Activated CD4-positive, alpha-beta T cell treated with anti-CD3 and anti-CD28 coated beads, Interleukin-10, Interleukin-2, amounts not matched to agents 100 ng/mL and 50 ng/mL, durations not matched to agents 16 hours and 8 hours (primary cell): ENCODE measurements at places on chromosomes 2 and 18.
A peak's percentile ranks its signal among the peaks of the same experiment; 100 is the strongest.

GRCh38 chr2:65788556-65788955 lies 356.2 kb upstream of the SPRED2 start:
- no peak for DNase-seq

- no peak for DNase-seq
Measured at GRCh38 chr18:27901424-27902226, 275.3 kb downstream of the CDH2 start.

DNA sequence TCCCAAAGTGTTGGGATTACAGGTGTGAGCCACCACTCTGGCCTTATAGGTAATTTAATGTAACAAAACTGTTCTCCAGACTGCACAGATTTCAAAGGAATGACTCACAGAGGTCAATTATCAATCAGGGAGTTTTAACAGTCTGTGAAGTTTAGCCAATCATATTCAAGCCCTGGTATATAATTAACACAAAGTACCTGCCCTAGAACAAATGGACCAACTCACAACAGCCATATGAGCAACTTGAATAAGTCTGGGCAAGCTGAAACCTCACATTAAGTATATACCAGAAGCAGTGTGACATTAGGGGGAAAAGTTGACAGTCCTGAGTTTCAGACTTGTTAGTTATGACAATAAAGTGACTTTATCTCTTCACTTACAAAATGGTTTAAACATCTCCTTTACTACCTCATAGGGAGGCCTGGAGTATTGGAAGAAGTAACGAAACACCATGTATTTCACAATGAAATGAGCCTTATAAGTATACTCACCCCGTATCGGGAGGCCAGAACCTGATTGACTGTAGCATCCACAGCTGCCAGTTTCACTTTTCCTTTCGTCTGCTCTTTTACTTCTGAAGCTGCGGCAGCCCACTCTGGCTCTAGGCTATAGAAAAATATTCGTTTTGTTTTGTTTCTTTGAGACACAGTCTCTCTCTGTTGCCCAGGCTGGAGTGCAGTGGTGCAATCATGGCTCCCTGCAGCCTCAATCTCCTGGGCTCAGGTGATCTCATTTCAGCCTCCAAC lies 22.2 kb downstream of the PDIA6 start:
- peak; percentile 45 for DNase-seq

GRCh38 chr2:144663207-144663606 lies 143.3 kb upstream of the ZEB2 start:
- no peak for DNase-seq

DNA sequence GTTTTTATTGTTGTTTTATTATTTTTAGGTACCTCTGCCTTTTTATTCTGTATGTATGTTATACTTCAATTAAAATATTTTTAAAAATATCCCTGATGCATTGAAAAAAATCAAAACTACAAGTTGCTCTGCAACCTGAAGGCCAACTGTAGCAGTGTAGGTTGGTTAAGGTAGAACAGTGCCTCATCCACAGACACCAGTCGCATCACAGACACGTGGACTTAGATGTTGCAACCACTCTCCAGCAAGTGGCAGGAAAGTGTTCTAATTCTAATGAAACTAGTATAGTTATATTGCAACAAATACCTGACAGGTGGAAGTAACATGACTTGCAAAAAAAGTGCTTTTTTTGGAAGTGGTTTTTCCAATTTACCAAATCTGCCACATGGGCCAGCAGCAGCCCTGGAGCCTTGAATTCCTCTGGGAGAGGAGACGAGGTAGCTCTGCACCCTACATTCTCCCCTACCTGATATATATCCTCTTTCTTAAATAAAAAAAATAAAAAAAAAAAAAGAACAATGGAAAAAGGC lies 28.4 kb upstream of the SLC3A1 start:
- no peak for DNase-seq

DNA sequence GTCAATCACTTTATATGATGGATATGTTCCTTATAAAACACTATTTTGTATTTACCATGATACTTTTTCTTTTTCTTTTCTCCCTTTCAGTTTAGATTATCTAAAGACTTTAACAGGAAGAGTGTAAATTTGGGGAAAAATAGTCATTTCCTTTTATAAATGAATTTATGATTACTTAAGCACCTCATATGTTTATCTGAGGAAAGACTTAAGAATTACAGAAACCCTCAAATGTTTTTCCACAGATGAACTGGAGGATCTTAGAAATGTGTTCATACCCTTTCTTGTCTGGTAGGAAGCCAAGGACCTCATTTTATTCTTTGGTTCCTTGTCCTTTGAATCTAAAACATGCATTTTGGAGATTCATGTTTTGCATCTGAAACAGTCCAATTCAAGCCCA lies 36.7 kb downstream of the MAPRE2 start:
- DNase-seq, result no peak

- DNase-seq, result peak; percentile 38
Measured at GRCh38 chr2:7444626-7445025, 527.4 kb downstream of the RNF144A start.

- no peak for DNase-seq
Measured at GRCh38 chr2:215028231-215028630, 110.2 kb downstream of the ABCA12 start.
